Placental pericyte (primary cell): ENCODE measurements at places on chromosomes 2 and 18. TPM values are rescaled to one million over a fixed set of nuclear protein-coding genes. Genes with fewer than 3 reads are reported as not detected.

REEP1 gene
- not detected in 2 replicates for total RNA-seq

KHK gene
- 0.22 and 1.3 TPM in 2 replicates for total RNA-seq

NDUFS1 gene
- 122 and 123 TPM in 2 replicates for total RNA-seq

DGKD gene
- total RNA-seq = 15.9 and 17.3 TPM in 2 replicates

LINC00305 gene
- total RNA-seq = not detected in 2 replicates

MAP2 gene
- 0.44 and 0.72 TPM in 2 replicates for total RNA-seq

FSHR gene
- total RNA-seq = not detected in 2 replicates

VWC2L gene
- total RNA-seq = not detected in 2 replicates

RAB12 gene
- 42.2 and 56.0 TPM in 2 replicates for total RNA-seq

C1GALT1C1L gene
- total RNA-seq = 0.29 TPM in 1 of 2 replicates, not detected in the other

GALNT14 gene
- total RNA-seq = 0.14 TPM in 1 of 2 replicates, not detected in the other
